H1 (cell line): ENCODE measurements at places on chromosomes 2 and 18.

- H3K36me3 ChIP-seq, result peaks cover 28% of the 10 kb centered on the region
- peak overlapping the region; percentile 88 for H3K4me3 ChIP-seq
- H3K4me1 ChIP-seq, result peaks cover 3% of the 10 kb centered on the region
- H3K27ac ChIP-seq, result peak overlapping the region; percentile 94
- no peak for DNase-seq
Measured at GRCh38 chr2:199911877-199912161, 726 bp downstream of the C2orf69 start.

DNA sequence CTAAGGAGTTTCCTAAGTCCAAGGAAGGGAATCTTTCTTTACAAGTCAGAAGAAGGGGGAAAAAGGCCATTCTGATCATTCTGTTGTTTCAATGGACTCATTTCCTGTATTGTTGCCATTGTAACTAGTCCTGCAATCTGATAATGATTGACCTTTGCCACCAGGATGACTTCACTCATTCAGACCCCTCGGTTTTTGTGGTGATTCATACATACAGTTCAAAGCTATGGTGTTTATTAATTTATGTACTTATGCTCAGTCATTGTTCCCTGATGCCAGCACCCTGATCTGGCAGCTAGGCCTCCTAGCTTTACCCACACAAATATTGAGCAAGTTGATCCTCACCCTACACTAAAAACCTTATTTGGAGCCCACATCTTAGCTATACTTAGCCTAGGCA lies 57.6 kb upstream of the ZNF519 start:
- H3K4me1 ChIP-seq, result no peaks in the 10 kb centered on the region
- H3K27ac ChIP-seq, result no peak overlapping the region
- no peak overlapping the region for H3K4me3 ChIP-seq
- H3K36me3 ChIP-seq, result no peaks in the 10 kb centered on the region
- no peaks in the 10 kb centered on the region for H3K27me3 ChIP-seq
- DNase-seq, result no peak

DNA sequence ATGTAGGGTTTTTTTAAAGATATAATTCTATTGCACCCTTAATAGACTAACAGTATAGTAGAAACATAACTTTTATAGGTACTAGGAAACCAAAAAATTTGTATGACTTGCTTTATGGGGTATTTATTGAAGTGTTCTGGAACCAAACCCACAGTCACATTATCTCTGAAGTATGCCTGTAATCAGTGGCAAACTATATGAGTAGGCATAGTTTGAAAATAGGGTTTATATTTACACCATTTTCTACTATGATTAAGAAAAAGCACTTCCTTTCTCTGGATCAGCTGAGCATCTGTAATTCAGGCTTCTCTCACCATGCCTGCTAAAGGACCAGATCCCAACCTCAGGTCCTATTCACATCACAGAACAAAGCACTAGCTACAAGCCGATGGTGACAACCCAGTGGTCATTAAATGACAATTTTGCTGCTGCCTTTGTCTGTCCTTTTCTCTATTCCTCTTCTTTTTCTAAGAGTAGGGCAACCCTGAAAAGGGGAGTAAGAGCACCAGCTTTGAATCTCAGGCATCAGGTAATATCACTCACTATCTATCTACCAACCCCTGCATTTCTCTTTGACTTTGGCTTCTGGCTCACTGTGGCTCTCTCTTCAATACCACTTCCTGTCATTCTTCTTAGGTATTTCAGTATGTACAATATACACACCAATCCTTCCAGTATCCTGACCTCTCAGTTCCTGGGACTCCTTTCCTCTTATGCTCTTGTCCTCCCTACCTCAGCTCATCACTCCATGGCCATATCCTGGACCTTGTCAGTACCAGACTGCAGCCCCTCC lies 14.4 kb downstream of the NEMP2 start:
- H3K4me1 ChIP-seq, result no peaks in the 10 kb centered on the region
- no peak overlapping the region for H3K27ac ChIP-seq
- H3K36me3 ChIP-seq, result no peaks in the 10 kb centered on the region
- H3K4me3 ChIP-seq, result no peak overlapping the region
- DNase-seq, result no peak
- H3K27me3 ChIP-seq, result no peaks in the 10 kb centered on the region

DNA sequence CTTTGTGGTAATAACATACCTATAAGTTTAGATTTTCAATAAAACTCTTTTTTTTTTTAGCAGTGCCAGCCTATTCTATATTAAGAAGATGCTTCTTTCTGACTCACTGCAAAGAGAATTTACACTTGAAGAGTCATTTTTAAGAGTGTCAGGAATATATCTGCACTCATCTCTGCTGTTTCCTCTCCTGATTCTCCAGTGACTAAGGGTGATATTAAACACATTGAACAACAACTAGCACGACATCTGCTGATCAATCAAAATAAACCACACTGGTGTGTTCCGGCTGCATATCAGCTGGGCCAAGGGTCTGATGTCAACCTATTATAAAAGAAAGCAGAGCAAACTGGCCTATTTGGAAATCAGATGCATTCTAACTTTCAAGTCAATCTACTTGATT lies 15.0 kb downstream of the RAB27B start:
- H3K27me3 ChIP-seq, result no peaks in the 10 kb centered on the region
- no peak for DNase-seq
- H3K4me1 ChIP-seq, result no peaks in the 10 kb centered on the region
- no peaks in the 10 kb centered on the region for H3K36me3 ChIP-seq

DNA sequence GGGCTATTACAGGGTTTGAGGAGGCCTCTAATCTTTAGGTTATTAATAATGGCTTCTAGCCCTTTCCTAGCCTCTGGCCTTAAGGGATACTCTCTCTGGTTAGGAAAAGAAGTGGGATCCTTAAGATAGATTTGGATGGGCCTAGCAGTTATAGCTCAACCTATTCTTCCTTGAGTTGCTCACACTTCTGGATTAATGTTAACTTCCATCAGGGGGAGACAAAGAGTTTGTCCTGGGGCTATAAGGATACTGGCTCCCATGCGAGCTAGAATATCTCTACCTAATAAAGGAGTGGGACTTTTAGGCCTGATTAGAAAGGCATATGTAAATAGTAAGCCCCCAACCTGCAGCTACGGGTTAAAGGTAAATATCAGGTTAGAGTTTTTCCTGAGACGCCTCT lies 14.3 kb upstream of the PTH2R start:
- H3K36me3 ChIP-seq, result no peaks in the 10 kb centered on the region
- no peaks in the 10 kb centered on the region for H3K4me1 ChIP-seq
- no peak overlapping the region for H3K27ac ChIP-seq
- H3K27me3 ChIP-seq, result no peaks in the 10 kb centered on the region
- no peak for DNase-seq
